ENCODE measurements at places on chromosomes 16 and 17.
A peak's percentile ranks its signal among the peaks of the same experiment; 100 is the strongest.

DNA sequence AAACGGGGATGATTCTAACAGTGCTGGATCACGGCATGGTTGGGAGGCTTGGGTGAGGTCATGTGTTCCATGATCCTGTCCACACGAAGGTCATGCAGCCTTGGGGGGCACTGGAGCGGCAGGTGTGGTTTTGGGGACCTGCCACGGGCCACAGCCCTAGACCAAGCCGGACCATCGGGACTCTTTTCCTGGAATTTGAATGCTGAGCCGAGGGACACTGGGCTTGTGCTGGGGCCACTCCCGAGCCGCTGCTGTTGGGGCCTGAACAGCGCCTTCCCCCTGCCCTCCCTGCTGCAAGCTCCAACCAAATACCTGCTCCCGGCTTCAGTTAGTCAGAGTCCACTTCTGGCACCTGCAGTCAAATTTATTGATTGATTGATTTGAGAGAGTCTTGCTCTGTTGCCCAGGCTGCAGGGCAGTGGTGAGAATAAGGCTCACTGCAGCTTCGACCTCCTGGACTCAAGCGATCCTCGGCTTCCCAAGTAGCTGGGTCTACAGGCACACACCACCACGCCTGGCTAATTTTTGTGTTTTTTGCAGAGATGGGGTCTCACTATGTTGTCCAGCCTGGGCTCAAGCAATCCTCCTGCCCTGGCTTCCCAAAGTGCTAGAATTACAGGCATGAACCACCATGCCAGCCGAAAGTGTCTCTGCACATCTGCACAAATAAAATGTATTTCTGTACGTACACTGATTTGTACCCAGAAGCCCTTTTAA lies 37.2 kb upstream of the SLC38A10 start:
- DNase-seq = no peak

GRCh38 chr16:11563493-11564040 lies 23.2 kb downstream of the LITAF start:
- no peak for DNase-seq

DNA sequence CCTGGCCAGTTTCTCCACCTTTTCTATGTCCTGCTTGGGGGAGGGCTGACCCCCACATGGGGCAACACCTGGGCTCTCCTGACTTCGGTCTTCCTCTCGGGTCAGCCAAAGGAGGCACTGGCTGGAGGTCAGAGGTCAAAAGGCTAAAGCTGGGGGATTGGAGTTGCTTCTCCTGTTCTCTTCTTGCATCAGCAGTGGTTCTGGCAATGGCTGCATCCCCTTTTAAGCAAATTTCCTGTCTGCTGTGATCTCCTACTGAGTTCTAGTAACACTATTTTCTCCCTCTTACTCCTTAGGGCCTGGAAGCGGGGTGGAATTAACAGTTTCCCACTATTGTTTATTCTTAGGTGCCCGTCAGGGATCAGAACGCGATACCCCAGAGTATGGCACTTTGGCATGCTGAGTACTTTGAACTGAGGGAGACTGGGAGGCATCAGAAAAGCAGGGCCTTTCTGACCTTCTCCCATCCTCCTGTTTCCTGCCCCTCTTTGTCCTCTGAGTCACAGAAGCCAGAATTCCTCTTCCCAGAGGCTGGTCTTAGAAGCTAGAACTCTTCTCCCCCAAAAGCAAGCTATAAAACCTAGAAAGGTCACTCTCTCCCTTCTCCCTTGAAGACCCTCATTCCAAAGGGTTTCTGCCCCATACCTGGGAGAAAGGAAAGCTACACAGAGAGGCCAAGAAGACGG lies 268.2 kb downstream of the STX8 start:
- DNase-seq = no peak

DNA sequence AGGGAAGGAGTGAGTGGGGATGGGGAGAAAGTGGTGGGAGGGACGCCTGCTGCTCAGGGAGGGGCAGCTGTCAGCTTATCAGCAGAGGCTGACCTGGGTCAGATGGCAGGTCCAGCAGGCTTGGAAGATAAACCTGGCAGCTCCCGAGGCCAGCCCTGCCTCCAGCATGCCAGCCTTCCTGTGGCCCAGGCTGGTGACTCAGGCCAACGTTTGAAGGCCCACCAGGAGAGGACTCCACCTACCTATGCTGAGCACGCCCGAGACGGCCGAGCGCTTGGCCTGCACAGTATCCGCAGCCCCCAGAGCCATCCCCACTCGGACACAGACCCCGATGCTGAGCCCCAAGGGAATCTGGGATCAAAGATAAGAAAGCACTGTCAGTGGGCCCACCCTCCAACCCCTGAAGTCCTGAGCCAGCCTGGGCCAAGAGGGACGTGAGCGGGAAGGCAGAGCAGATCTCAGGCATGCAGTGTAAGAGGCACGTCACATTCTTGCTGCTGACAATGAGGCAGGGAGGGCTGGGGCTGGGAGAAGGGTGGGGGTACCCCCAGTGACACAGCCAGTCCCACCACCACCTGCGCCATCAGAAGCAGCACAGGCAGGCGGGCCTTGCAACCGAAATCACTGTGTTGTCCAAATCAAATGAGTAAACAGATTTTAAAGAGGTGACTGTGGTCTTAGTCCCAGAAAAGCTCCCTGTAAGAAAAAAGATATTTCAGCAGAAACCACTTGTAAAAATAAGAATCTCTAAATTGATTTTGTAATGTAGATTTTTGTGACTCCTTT lies 12.4 kb downstream of the SLC47A2 start:
- no peak for DNase-seq

DNA sequence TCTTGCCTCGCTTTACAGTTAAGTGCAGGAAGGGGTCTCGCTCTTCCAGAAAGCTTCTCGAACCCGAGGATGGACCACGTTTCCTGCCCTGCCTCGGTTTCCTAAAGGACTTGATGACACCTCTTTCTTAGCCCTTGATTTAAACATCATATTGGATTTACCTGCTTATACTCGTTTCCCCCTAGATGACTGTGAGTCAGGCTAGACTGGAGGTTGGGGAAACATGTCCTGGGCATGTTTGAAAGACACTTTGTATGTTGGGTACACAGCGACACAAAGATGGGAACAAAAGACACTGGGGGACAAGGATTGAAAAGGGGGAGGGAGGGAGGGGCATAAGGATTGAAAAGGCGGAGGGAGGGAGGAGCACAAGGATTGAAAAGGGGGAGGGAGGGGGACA lies 30.0 kb downstream of the SDK2 start:
- no peak for DNase-seq

DNA sequence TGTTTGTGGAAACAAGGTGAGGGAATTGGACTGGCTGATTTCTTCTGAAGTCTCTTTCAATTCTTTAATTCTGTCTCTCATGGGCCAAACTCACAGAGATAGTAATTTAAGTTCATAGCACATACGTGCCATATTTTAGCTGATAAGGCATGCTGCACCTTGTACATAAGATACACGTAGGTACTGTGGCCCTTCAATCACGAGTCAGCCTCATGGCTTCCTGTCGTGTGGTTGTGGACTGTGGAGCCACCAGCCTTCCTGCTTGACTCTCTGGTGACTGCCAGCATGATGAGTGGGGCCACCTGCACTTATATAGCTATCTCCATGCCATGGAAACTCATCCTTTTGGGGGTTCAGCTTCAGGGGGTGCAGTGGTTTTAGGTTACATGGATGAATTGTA lies 25.1 kb downstream of the KSR1 start:
- DNase-seq = no peak

- no peak for DNase-seq
Measured at GRCh38 chr17:65293584-65294180, 156.5 kb downstream of the RGS9 start.

GRCh38 chr16:20871258-20871657 lies 28.9 kb downstream of the DCUN1D3 start:
- DNase-seq = no peak

GRCh38 chr16:70686376-70687101 lies 686 bp upstream of the MTSS2 start:
- DNase-seq = no peak

DNA sequence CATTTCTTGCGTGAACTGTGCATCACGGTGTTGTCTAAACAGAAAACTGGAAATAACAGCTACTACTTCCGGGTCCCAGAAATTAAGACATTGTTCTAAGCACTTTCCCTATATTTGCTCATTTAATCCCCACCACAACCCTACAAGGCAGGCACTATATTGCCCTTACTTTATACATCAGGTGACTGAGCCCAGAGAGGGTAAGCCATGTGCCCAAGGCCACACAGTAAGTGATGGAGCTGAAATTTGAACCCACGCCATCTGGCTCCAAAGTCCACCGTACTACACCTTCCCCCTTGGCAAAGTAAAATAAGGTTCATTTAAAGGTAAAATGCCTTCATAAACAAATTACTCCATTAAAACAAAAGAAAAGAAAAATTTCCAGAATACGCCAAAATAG lies 33.2 kb downstream of the COTL1 start:
- DNase-seq = no peak

DNA sequence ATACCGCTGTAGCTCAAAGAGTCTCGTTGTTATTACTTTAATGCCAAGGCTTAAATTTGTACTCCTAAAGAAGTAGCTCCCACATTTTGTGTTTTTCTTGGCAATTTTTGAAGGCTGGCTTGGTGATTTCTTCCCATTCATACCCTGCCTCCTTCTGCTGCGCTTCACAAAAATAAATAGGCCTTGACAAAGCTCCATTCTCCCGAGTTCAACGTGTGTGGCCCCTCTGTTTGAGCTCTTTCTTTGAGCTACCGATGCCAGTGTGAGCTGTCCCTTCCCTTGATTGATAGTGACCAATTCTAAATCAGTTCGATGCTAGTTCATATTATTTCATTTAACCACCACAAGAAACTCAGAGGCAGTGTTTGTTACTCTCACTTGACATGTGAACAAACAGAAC lies 96.8 kb downstream of the MAP2K6 start:
- no peak for DNase-seq

DNA sequence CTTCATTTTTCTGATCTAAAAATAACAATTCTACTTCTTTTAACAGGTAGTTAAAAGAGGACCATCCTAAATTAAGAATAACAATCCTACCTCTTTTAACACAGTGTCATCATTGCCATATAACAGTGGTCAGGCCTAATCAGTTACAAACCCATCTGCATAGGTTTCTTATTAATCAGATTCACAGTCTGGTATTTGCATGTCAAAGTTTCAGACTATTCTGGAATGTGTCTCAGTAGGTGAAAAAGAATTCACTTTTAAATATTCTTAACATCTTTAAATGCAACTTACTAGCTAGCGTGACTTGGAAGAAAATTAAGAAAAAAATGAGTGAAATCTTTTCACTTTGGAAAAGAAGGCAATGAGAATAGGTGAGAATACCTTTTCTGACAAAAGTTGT lies 6.8 kb upstream of the KRT12 start:
- no peak for DNase-seq

DNA sequence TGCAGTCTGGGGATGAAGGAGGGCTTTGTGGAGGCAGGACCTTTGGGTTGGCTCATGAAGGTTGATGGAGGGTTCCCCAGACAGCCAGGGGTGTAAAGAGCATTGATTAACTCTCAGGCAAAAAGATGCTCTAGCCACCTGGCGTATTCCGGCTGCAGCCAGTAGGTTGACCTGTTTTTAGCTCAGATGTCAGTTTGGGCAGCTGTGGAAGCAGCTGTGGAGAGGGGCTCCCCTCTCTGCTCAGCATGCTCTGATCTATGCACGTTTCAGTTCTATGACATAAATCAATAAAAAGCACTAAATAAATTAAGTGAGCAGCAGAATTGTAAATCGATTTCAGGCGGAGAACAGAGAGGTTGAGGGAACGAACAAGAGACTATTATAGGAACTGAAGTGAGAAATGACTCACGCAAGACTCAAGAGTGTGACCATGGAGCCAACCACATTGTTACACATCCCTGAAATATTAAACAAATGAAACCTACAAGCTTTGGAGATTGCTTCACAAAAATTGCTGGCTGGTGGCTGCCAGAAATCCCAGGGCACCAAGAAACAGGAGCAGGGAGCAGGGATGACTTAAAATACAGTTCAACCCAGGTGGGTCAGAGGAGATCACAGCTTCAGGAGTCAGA lies 111.9 kb downstream of the GSG1L start:
- DNase-seq = no peak

GRCh38 chr16:2752850-2753732 lies 653 bp downstream of the SRRM2 start:
- peak; percentile 30 for DNase-seq

- no peak for DNase-seq
Measured at GRCh38 chr17:261635-262034, 80.2 kb upstream of the DOC2B start.
